ENCODE measurements at places on chromosomes 3 and 15.

DNA sequence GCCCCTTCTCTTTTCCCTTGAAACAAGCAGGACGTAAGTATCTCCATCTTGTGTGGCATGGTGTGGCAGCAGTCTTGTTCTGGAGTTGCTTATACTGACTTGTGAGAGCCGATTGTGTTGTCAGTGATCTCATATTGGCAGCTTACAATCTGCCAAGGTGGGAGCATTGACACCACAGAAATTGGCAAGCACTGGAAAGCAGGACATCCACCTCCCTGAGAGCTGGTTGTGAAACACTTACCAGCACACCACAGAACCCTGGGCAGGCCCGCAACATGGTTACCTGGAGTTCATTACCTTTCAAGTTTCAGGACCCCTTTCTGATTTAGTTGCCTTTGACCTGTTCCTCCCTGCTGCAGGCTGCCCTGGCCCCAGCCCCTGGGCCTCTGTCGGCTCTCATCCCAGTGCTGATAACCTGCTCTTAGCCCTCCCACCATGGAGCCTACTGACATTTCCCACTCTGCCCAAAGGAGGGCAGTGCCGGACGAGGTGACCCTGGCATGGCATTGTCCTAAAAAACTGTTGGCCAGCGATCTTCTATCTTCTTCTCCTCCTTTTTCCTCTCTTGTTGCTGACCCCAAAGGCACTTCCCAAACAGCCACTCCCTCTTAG lies 10.6 kb upstream of the ATP2B2 start:
- DNase-seq, result no peak

DNA sequence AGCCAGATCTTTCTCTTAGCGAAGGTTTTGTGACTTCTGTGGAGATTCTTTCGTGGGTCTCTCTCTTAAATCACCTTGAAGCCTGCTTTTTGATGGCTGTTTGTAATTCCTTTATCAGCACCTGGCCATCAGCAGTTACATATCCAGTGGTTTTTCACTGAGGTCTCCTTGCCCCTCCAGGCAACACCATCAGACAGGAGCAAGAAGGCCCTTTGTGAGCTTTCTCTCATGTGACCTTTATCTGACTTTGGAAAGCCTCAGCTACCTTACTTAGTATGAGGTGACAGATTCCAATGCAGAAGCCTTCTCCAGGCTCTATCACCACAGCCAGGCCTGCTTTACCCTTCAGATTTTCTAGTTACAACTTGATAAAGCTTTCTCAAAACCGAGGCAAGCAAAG lies 30.0 kb upstream of the P3H2 start:
- DNase-seq, result no peak

GRCh38 chr3:107456501-107456900 lies 66.3 kb upstream of the BBX start:
- DNase-seq, result no peak

DNA sequence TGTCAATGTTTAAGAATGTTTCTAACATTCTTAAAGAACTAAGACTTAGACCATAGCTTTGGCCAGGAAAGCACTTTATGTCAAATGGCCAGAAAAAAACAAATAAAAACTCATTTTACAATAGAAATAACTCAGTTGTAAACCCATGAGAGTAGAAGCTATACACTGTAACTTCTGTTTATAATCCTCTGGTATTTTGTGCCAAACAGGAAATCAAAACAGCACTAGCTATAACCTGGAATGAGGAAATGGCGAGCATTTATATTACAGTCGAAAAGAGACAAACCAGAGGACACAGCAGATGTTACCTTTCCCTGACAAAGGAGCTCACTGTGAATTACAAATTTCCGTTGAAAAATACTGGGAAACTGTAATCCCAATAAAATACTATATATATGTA lies 10.3 kb downstream of the GK5 start:
- DNase-seq, result no peak

DNA sequence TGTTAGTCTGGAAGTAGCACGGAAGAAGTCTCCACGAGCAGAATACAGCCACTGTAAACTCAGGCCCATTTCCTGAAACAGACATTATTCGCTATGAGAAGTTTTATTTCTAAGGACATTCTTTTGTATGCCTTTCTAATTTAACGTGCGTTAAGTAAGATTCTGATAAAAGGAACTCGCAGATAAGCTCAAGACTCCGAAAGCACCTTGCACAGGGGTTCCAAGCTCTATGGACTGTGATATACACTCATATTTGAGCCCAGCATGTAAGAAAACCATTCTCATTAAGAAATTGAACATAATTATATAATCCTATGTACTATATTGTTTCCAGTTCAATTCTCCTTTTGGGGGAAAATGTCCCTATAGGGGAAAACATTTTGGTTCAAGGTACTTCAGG lies 28.4 kb downstream of the TFRC start:
- no peak for DNase-seq

DNA sequence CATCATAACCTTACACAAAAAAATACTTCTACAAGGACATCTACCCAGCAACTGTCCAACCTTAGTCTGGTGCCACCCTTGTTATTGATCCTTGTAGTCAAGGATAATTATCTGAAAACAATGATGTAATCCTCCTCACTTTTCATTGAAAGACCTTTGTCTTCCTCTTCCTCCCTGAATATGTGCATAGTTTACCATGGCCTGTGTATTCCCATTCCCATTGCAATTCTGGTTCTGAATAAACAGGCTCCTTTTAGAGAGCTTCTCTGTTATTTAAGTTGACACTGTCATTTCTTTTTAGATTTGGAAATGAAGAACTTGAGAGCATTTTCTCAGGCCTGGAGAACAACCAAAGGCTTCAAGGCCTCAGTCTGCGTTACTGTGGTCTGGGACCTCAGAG lies 53.3 kb upstream of the RNF7 start:
- DNase-seq, result no peak

DNA sequence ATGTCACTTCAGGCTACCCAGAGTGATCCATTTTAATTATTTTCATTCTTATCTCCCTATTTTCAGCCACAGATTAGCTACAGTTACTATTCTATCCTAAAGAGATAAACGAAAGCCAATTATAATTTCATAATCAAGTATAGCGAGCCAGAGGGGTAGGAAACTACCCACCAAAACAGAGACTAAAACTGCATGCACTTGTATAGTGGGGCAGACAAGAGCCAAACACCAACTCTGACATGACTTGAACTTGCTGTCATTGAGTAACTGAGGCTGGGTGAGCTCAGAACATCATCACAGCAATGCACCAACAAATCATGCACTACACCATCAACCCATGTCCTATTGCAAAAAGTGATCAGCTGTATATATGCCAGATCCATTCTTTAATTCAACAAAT lies 64.8 kb downstream of the FBN1 start:
- no peak for DNase-seq

DNA sequence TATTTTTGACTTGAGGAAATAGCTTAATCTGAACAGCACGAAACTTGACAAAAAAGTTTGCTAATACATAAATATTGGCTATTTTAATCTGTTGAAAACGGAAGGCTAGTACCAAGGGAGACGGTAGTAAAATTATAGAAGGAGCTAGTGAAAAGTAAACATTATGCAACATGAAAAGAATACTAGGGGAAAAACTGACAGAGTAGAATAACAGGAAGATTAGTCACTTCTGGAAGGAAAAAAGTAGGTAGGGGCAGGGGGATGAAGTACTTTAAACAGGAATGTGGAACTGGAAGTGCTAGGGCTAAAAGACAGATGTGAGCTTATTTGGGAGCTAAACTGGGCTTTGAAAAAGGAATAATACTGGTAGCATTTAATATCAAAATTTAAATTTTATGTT lies 60.1 kb downstream of the MBNL1 start:
- no peak for DNase-seq
